Upper lobe of right lung (tissue), 1 donor: ENCODE measurements at places on chromosomes 6 and 20. TPM values are rescaled to one million over a fixed set of nuclear protein-coding genes. Genes with fewer than 3 reads are reported as not detected.
A peak's percentile ranks its signal among the peaks of the same experiment; 100 is the strongest.

DNA sequence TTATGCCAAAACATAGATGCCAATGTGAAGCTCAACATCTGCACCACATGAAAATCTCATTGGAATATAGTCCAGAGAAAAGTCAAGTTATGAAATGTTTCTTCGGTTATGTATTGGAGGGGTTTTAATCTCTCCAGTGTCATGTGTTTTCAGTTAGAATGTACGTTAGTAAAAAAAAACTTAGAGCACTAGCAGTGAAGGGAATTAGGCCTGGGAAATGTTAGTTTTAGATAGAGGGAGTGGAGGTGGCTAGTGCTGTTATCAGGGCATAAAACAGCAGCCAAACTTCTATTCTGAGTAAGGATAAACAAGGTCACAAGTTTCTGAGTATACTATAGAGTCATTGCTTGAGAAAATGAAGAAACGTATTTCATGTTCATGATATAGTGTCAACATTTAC lies 42.9 kb downstream of the HDGFL1 start:
- no peak overlapping the region for H3K4me3 ChIP-seq
- no peaks in the 10 kb centered on the region for H3K36me3 ChIP-seq
- no peaks in the 10 kb centered on the region for H3K27me3 ChIP-seq
- H3K4me1 ChIP-seq = peaks cover 6% of the 10 kb centered on the region

DNA sequence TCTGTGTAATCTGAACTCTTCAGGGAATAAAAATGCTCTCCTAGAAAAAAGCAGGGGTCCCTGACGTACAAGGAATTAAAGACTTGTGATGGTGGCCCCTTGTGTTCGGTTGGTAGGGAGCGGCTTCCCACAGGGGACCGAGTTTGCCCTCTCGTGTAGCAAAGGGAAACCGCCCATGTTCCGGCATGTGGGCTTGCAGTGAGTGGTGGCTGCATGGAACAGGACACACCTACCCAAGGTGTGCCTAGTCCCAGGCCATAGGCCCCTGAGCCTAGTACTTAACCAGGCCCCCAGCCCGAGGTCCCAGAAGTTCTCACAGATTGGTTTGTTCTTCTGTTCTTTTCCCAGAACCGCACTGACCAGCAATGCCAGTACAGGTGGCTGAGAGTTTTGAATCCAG lies 15.5 kb downstream of the MYBL2 start:
- H3K27me3 ChIP-seq = no peaks in the 10 kb centered on the region
- H3K27ac ChIP-seq = no peak overlapping the region
- H3K36me3 ChIP-seq = no peaks in the 10 kb centered on the region

DNA sequence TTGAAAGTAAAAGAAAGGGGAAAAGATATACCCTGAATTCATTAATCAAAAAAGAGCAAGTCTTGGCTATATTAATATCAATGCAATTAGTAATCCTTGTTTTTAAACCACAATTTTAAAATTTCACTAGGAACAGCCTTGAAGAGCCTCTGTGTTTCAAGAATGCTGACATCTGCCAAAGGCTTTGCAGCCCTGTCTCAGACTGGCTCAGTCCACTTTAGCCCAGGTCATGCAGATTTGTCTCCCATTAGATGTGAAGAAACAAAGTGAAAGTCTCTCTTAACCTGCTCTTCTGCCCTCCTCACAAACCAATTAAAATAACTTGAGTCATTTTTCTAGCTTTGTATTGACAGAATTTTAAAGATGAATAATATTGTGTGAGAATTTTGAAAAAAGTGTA lies 102.7 kb upstream of the CARMIL1 start:
- H3K27me3 ChIP-seq = no peaks in the 10 kb centered on the region
- no peak overlapping the region for H3K4me3 ChIP-seq
- DNase-seq = no peak
- H3K27ac ChIP-seq = no peak overlapping the region
- peaks cover 43% of the 10 kb centered on the region for H3K4me1 ChIP-seq

DNA sequence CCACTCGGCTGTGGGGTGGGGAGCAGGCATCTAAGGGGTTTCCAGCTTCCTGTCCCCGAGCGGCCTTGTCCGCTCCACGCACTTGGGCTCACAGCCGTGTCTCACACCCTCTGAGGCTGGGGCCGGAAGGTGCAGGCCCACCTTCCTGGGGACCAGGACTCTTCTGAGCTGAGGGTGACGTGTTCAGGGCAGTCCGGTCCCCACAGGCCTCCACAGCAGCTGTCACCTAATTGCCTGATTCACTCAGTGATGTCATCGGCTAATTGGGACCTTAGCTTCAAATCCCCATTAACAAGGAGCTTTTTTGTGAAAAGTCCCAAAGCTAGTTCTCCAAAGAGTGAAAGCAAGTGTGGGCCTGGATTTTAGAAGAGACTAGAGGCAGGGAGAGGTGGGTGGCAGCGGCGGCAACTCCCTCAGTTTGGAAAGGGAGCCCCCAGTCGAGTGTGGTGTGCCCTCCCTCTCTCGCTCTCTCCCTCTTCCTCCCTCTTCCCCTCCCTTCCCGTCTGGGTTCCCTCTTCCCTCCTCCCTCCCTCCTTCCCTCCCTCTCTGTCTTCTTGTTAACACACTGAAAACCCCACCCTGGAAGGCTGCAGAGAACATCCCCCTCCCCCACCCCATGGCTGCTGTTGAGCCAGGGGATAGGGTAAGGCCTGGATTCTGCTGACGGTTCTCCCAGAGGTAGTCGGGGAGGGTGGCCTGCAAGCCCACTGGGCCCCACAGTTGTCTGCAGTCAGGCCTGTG lies 39.0 kb downstream of the MYT1 start:
- no peak overlapping the region for H3K27ac ChIP-seq
- no peaks in the 10 kb centered on the region for H3K36me3 ChIP-seq
- no peak overlapping the region for H3K4me3 ChIP-seq

DNA sequence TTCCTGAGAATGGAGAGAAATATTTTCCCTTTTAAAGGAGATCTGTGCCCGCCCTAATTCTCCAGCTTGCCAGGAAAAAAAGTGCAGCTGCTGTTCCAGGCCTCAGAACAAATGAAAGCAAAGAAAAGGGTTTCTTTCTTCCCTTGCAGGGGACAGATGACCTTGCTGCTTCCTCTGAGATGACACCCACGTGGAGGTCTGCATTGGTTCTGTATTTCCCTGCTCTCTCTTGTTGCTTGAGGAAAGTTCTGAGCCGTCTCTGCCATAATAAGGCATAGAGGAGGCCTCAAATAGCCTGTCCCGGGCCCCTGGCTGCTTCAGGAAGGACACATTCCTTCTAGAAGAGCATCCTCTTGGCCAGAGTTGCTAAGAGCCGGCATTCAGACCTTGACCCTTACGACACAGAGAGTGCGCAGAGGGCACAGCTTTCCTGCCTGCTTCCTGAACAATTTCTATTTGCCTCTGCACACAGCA lies 501.8 kb upstream of the SULF2 start:
- no peak overlapping the region for H3K4me3 ChIP-seq
- no peaks in the 10 kb centered on the region for H3K27me3 ChIP-seq
- peaks cover 19% of the 10 kb centered on the region for H3K4me1 ChIP-seq
- H3K27ac ChIP-seq = peak overlapping the region; percentile 32
- DNase-seq = no peak

DNA sequence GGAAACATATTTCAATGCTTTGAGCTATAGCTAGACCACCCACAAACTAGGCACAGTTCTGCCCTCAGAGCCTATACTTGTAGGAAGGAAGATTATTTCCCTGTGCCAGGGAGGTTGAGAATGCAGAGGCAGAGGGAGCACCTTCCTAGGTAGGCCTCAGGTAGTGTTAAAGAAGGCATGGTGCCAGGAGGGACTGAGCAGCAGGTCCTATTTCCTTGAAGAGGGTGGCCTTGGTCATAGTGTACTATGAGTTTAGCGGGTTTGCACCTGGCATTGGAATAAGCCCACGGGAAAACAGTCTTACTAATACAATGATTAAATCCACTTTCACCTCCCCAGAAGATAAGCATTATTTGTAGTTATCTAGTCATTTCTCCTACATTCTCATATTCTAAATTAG lies 375.4 kb downstream of the CDKAL1 start:
- H3K36me3 ChIP-seq = no peaks in the 10 kb centered on the region
- H3K4me3 ChIP-seq = no peak overlapping the region
- no peaks in the 10 kb centered on the region for H3K27me3 ChIP-seq
- no peaks in the 10 kb centered on the region for H3K4me1 ChIP-seq
- no peak overlapping the region for H3K27ac ChIP-seq

DNA sequence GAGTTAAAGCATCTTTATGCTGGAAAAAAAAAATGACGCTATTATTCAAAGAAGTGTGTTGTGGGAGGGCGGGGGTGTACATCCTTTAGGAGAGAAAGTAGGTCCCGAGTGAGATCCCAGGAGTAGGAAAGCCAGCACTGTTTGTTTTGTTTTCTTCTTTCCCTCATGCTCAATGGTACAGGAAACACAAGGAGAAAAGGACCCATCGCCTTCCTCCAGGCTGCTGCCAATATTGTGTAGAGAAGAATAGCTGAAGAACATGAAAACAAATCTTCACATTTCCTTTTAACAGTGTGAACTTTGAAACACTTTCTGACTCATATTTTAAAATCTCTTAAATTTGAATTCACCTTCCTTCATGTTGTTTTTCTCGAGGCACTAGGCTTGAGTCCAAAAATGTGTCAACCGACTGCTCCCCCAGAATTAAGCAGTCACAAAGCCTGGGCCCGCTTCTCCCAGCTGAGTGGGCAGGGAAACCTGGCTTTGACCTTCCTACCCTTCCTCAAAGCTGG lies 22.3 kb downstream of the PPP1R16B start:
- no peak overlapping the region for H3K4me3 ChIP-seq
- peaks cover 28% of the 10 kb centered on the region for H3K4me1 ChIP-seq
- H3K27me3 ChIP-seq = no peaks in the 10 kb centered on the region
- H3K36me3 ChIP-seq = no peaks in the 10 kb centered on the region
- H3K27ac ChIP-seq = peak overlapping the region; percentile 19

- H3K4me1 ChIP-seq = no peaks in the 10 kb centered on the region
- no peak overlapping the region for H3K27ac ChIP-seq
- DNase-seq = no peak
- no peaks in the 10 kb centered on the region for H3K27me3 ChIP-seq
- no peak overlapping the region for H3K4me3 ChIP-seq
These were observed 112.2 kb downstream of the ASCC3 start for GRCh38 chr6:100768816-100769351.

GRCh38 chr6:69868252-69868804 lies 2.0 kb downstream of the COL19A1 start:
- H3K27me3 ChIP-seq = peaks cover 45% of the 10 kb centered on the region
- H3K27ac ChIP-seq = no peak overlapping the region
- no peaks in the 10 kb centered on the region for H3K36me3 ChIP-seq

DNA sequence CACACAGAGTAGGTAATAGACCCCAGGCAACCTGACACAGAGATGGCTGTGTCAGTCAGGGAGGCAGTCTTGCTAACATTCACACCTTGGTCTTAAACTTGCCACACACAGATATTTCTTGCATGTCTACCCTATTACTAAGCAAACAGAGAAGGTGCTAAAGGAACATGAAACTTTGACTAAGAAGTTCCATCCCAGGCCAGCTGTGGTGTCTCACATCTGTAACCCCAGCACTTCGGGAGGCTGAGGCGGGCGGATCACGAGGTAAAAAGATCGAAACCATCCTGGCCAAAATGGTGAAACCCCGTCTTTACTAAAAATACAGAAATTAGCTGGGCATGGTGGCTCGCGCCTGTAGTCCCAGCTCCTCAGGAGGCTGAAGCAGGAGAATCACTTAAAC lies 222.4 kb upstream of the JARID2 start:
- H3K36me3 ChIP-seq = no peaks in the 10 kb centered on the region
- H3K4me3 ChIP-seq = no peak overlapping the region
- DNase-seq = no peak
- no peaks in the 10 kb centered on the region for H3K4me1 ChIP-seq
- no peaks in the 10 kb centered on the region for H3K27me3 ChIP-seq

GRCh38 chr6:116491610-116492330 lies 19.7 kb upstream of the CALHM5 start:
- no peak overlapping the region for H3K27ac ChIP-seq
- H3K27me3 ChIP-seq = no peaks in the 10 kb centered on the region
- H3K4me3 ChIP-seq = no peak overlapping the region

DNA sequence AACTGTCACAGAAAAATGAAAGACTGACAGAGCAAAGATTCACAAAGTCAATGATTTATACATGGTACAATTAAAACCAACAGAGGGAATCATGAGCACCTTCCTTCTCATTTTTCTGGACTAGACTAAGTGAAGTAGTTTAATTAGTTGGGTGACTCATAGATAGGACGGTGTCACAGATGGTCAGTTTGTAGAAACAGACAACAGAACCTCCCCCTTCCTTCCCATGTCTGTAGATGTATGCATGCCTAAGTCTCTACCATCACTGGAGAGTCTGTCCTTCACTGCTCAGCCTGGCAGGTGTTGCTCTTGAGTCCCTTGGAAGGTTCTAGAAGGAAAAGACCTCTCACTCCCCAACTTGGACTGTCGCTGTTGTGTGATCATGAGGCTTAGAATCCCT lies 75.4 kb upstream of the EEF1E1 start:
- no peaks in the 10 kb centered on the region for H3K36me3 ChIP-seq
- no peaks in the 10 kb centered on the region for H3K4me1 ChIP-seq
- no peaks in the 10 kb centered on the region for H3K27me3 ChIP-seq
- DNase-seq = no peak
- no peak overlapping the region for H3K27ac ChIP-seq
- H3K4me3 ChIP-seq = no peak overlapping the region

DNA sequence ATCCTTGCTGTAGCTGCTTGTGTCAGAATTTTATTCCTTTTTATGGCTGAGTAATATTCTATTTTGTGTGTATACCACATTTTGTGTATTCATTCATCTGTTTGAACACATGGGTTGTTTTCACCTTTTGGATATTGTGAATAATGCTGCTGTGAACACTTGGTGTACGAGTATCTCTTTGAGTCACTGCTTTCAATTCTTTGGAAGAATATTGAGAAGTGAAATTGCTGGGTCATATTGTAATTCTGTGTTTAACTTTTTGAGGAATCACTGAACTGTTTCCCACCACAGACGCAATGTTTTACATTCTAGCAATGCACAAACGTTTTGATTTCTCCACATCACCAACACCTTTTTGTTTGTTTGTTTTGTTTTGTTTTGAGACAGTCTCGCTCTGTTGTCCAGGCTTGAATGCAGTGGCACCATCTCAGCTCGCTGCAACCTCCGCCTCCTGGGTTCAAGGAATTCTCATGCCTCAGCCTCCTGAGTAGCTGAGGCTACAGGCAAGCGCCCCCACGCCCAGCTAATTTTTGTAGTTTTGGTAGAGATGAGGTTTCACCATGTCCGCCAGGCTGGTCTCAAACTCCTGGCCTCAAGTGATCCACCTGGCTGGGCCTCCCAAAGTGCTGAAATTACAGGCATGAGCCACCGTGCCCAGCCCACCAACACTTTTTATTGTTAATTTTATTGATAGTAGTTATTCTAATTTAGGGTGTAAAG lies 21.7 kb downstream of the CPXM1 start:
- H3K27me3 ChIP-seq = peaks cover 15% of the 10 kb centered on the region
- no peak overlapping the region for H3K27ac ChIP-seq
- H3K36me3 ChIP-seq = no peaks in the 10 kb centered on the region
- DNase-seq = no peak

DNA sequence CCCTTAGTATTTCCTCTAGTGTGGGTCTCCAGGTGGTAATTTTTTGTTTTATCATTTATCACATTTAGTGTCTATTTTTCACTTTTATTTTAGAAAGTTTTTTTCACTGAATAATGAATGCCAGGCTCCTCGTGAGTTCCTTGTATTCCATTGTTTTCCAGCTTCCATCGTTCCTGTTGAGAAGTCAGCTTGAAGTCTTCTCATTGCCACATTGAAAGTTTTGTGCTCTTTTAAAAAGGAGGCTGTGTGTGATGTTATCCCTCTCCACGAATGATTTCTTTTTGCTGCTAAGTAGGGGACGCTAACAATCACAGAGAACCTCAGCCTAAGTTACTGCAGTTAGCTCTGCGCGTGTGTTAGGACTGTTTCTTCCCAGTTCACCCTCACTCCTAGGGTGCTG lies 194.5 kb downstream of the TAF4 start:
- H3K36me3 ChIP-seq = no peaks in the 10 kb centered on the region
- no peak overlapping the region for H3K4me3 ChIP-seq
- no peaks in the 10 kb centered on the region for H3K27me3 ChIP-seq
- H3K27ac ChIP-seq = no peak overlapping the region
- no peaks in the 10 kb centered on the region for H3K4me1 ChIP-seq

Gene PEX6
- total RNA-seq = 30.4 TPM
